CD4-positive, alpha-beta T cell (primary cell): ENCODE measurements at places on chromosomes 1 and 21.

GRCh38 chr1:227885135-227885647, 62.5 kb downstream of the WNT9A start:
- DNase-seq, result peak; percentile 62

GRCh38 chr1:200546577-200546976, 74.0 kb downstream of the KIF14 start:
- no peak for DNase-seq

DNA sequence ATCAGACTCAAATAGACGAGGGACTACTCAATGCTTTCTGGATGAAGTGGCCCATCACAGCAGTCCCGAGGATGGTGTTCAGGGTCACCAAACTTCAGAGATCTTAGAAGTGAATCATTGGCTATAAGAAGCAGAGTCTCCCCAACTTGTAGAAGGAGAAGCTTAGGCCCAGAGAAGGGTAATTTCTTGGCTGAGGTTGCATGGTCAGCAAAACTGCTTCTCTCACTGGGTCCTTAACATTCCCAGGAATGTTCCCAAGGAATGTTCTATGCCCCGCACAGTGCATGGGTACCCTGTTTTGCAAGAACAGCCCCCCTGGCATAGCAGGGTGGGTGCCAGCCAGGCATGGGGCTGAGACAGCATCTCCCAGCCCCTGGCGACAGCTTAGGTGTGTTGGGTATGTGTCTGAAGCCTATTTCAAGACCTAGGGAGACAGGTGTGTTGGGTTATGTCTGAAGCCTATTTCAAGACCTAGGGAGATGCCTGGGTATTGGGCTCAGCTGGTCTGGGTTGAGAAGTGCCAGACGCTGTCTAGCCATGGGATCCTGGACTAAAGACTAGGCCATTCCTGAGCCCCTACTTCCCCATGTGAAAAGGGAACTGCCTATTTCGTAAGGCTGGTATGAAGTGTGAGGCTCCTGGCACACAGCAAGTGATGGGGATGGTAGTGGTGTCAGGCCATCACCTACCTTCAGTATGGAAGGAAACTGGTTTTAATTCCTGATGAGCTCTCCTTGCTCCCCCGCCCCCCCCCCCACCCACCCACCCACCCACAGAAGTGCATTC, 26.1 kb downstream of the PADI6 start:
- DNase-seq, result no peak

- DNase-seq, result peak; percentile 25
Observed at GRCh38 chr1:71047635-71048607, at the start of gene PTGER3. Gene PTGER3, minus strand, starts transcription at chr1:71047816. Its CDS starts 239 bp downstream, at chr1:71047577.

DNA sequence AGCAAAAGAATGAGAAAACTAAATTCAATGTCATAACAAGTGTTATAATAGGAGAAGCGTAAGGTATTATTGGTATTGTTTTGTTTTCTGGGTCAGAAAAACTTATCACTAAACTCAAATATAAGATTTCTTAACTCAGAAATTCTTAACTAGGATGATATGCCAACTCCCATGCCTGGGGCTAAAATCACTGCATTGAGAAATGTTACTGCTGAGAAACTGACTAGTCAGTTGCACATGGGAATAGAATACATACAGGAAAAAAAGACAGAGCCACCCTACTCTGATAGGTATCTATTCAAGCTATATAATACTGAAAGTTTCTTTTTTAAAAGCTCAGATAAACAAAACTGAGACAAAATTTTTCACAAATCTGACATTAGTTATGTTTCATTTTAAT, 56.3 kb downstream of the PRPF38A start:
- DNase-seq, result no peak

- no peak for DNase-seq
Observed at GRCh38 chr1:108634521-108634920, 26.4 kb downstream of the HENMT1 start.
